Stimulated activated CD4-positive, alpha-beta T cell treated with anti-CD3 and anti-CD28 coated beads, Interleukin-4, amount 100 ng/mL, for 4 hours (primary cell): ENCODE measurements at places on chromosomes 5 and 9.

- no peak for DNase-seq
Observed at GRCh38 chr5:22988937-22989336, 135.8 kb upstream of the CDH12 start.

- DNase-seq: no peak
Observed at GRCh38 chr9:13023498-13023897, 248.7 kb downstream of the LURAP1L start.

GRCh38 chr5:2740876-2741555, 10.5 kb downstream of the IRX2 start:
- DNase-seq: no peak

GRCh38 chr5:127705120-127705892, 2.1 kb downstream of the CCDC192 start:
- DNase-seq: no peak

DNA sequence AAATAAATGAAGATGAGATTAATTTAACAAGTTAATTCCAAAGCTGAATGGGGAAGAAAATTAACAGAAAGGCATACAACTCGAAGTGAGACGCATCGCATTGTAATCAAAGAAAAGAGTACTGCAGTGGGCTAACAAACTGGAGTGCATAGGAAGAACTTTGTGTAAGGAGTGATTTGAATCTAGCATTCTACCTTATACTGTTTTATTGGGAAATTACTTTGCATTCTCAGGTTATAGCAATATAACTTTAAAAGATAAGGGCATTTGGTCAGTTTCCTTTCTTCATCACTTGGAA, 124.5 kb upstream of the TLE4 start:
- DNase-seq: no peak

DNA sequence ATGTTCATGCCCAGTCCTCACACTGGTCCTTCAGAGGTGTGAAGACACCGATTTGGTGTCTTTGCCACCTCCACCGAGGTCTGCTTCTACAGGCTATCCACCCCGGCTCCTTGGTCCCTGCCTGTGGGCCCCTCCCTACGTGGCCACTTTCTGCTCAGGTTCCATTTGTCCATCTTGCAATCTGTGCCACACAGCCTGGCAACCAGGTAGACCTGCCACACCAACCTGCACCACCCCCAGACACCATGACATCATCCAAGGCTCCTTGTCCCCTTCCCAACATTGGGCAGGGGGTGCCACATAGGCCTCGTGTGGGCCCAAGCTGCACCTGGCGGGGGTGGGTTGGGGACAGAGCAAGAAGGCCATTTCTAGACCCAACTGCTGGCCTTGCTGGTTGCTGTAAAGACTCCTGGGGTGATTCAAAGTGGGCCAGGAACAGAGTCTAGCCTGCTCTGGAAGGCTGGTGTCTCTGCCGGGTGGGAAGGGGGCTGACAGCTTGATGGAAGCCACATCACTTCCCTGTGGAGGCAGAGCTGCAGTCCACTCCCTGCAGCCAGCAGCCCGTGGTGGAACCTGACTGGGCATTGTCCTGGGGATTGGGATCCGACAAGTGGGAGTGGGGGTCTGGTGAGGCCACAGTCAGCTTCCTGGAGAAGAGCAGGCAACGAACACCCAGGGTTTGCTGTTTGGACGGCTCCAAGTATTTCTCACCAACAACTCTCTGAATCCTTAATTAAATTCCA, 65.8 kb upstream of the SLC25A51 start:
- DNase-seq: no peak

DNA sequence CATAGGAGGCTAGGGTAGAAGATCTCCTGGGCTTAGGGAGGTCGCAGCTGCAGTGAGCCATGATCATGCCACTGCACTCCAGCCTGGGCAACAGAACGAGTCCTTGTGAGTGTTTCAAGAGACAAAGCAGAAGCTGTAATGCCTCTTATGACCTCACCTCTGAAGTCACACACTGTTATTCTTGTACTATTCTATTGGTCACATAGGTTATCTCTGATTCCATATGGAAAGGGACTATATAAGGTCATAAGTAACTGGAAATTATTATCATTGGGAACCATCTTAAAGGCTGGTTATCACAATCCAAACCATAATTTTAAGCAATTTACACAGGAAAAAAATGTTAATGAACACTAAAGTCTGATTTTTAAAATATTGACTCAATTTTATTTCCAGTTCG, 17.9 kb upstream of the AFF4 start:
- DNase-seq: no peak

DNA sequence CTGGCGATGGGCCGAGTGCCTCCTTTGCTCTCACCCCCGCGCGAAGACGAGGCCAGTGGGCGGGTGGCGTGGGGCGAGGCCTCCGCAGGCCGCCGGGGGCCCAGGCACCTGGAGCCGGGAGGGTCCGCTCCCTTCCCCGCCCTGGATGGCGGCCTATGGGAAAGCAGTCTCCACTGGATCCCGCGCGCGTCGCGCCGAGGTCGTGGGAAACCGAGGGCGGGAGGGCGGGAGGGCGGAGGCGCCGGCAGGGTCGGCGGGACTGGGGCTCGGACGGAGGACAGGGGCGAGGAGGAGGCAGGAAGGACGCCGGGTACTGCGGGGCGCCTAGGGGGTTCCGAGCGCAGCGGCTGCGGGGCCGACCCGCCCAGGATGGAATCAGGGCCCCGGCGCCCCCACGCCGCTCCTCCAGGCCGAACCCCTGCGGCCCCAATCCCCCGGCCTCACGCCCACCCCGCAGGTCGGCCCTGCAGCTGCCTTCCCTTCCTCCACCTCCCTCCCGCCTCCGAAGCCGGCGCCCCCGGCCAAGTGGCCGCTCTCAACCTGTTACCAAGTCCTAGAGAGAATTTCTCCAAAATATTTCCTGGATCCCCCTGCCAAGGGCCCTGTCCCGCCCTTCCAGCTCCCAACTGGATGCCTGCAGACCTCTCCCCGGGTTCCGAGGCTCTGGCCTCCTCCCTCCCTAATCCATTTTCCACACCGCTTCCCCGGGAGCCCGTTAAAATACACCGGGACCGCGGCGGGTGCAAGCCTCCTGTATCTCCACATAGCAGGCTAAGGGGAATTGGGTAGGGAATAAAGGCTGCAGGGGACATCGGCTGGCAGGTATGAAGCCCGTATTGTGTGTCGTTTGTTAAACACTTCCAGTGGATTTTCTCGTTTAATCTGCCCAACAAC, 146.3 kb downstream of the ERCC6L2 start:
- no peak for DNase-seq

GRCh38 chr5:89342106-89342876, 459.3 kb upstream of the MEF2C start:
- DNase-seq: no peak

DNA sequence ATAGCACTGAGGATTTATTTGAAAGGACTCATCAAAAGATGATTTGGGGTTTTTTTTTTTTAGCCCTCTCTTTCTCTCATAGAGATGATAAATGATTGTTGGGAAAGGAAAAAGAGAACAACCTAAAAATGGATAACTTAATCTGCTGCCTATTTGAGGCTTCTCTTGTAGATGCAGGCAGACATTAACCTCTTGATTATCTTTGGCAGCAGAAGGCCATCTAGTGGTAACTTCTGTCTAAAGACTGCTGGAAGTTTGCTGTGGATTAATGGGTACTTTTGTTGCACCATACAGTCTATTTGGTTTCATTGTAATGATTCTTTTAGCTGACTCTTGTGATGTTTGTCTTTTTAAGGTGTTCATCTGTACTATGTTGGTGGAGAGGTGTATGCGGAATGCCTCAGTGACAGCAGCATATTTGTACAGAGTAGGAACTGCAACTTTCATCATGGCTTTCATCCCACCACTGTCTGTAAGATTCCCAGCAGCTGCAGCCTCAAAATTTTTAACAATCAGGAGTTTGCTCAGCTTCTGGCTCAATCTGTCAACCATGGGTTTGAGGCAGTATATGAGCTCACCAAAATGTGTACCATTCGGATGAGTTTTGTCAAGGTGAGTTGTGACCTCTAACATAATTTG, 18.8 kb downstream of the SMIM32 start:
- DNase-seq: no peak

GRCh38 chr9:95383845-95384244, 66.3 kb upstream of the FANCC start:
- no peak for DNase-seq

GRCh38 chr9:2608276-2608675, 13.3 kb upstream of the VLDLR start:
- DNase-seq: no peak

DNA sequence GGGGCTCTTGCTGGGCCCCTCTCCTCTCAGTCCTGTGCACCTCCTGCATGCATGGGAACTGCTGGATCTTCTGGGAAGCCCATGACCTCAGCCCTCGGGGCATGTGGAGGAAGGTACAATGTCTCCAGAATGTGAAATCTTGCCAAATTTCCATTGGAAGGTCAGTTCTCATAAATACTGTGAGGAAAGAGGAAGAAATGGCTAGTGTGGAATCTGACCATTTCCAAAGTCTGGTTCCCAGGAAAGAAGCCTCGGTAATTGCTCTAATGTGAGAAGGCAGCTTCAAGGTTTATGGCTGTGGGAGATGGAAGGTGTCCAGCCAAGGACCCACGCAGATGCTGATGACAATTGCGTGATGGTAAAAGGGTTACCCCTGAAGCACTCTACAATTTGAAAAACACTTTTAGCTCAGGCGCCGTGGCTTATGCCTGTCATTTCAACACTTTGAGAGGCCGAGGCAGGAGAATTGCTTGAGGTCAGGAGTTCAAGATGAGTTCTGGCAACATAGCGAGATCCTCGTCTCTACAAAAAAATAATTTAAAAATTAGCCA, 8.1 kb upstream of the IL17B start:
- DNase-seq: no peak

DNA sequence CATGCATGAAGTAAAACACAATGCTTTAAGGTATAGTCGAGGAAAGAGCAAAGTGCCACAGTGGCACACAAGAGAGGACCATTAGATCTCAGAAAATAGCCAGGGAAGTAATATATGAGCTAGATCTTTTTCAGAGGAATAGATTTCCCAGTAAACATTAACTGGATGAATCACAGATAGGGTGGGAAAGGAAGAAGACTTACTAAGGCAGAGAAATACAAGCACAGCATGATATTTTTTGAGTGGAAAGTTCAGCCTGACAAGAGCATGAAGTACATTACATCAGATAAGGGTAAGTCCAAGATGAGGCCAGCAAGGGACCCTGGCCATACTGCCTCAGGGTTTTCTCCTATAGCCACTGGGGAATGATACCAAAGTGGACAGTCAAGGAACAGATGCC, 804.6 kb upstream of the DMAC1 start:
- no peak for DNase-seq

GRCh38 chr5:69033690-69034089, 60.1 kb upstream of the SLC30A5 start:
- no peak for DNase-seq

- DNase-seq: no peak
Observed at GRCh38 chr5:139634541-139634940, 13.6 kb upstream of the CXXC5 start.

DNA sequence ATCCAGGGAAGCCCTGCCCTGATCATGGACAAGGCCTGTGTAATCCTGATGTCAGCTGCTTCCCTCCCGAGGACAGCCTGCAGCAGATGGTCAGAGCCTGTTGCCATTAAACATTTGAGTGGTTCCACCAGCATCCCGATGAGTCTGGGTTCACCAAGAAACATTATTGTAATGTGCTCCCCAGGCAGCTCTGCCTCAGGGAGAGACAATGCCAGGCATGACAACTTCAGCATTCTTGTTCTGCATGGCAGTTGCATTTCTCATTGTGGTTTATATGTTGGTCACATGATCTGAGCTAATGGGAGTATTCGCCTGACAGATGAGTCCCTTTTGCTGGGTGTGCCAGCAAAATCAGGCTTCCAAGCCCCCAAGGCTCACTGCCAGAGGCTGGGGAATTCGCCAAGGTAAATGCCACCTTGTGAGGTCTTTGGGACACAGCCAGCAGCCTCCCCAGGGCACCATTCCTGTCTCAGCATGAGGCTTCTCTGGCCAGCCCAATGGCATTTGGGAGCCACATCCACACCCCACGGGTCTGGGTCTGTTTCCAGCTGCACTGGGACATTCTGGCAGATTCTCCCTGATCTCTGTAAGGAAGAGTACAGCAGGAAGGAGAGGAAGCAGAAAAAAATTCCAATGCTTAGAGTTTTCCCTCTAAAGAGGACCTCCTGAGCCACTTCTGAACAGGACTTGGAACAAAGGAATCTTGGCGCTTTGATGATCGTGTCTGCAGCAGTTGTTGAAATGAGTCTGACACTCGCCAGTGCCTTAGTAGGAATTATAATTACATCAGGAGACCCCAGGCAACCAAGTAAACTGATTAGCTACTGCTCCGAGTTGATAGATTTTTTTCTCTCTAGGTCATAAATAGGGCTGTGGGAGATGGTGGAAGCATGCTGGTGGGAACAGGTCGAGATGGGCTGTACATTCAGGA, 18.7 kb downstream of the KCNIP1 start:
- DNase-seq: no peak

DNA sequence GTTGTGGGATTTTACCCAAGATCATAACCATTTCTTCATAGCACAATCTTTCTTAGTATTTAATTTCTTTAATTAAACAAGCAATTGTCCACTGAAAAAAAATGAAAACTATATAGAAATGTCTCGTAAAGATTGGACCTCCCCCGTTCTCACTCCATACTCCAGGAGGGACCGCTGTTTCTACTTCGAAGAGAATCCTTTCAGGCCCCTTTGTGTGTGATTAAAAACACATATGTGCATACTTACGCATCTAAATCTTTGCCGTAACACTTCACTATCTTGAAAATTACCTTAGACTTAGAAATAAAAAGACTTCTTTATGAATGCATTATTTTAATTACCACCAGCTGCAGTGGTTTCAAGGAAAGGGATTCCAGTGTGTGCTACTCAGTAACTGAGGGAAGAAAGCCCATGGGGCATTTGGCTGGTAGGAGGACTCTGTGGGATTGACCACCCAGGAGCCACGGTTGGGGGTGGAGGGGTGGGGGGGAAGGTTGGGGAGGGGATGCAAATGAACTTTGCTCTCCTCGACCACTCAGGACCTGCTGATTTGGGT, 209.1 kb downstream of the FAM114A2 start:
- no peak for DNase-seq

GRCh38 chr9:74132986-74133385, 364.1 kb upstream of the RORB start:
- no peak for DNase-seq

DNA sequence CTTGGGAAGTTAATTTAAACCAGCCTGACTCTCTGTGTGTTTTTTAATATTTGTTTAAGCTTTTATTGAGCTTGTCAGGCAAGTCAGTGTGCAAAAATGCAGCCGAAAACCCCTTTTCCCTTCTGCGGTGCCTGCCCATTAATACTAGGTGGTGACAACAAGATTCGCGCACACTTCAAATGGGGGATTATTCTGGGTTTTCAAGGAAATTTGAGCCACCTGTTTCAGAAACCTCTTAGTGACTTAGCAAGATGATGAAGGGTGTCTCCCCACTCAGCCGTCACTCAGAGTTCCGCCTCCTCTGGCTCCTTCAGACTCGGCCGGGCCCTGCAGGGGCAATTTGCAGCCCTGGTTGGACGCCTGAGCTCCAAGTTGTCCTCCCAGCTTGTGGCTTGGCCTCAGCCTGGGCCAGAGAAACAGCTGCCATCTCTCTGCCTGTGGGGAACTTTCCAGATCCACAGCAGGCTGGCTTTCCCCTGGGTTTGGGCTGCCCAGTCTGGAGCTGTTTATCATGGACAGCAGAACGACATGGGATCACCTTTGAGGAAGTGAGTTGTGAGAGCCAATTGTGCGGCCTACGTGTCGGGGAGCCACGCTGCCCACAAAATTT, 75.9 kb downstream of the SPRY4 start:
- DNase-seq: no peak
